Heart right ventricle (tissue), 16 donors: ENCODE measurements at places on chromosomes 3 and 15. TPM values are rescaled to one million over a fixed set of nuclear protein-coding genes. Genes with fewer than 3 reads are reported as not detected.

GRCh38 chr3:128419311-128419710 is 47.4 kb downstream of the DNAJB8 start:
- DNase-seq = no peak
- no peaks in the 10 kb centered on the region for H3K27me3 ChIP-seq
- H3K36me3 ChIP-seq = no peaks in the 10 kb centered on the region
- H3K4me1 ChIP-seq = no peaks in the 10 kb centered on the region

- DNase-seq = no peak
- H3K27ac ChIP-seq = no peak overlapping the region
- no peaks in the 10 kb centered on the region for H3K36me3 ChIP-seq
- no peak overlapping the region for H3K4me3 ChIP-seq
- peaks cover 22% of the 10 kb centered on the region for H3K4me1 ChIP-seq
These were observed 3.7 kb upstream of the CLDN1 start for GRCh38 chr3:190325923-190326322.

DNA sequence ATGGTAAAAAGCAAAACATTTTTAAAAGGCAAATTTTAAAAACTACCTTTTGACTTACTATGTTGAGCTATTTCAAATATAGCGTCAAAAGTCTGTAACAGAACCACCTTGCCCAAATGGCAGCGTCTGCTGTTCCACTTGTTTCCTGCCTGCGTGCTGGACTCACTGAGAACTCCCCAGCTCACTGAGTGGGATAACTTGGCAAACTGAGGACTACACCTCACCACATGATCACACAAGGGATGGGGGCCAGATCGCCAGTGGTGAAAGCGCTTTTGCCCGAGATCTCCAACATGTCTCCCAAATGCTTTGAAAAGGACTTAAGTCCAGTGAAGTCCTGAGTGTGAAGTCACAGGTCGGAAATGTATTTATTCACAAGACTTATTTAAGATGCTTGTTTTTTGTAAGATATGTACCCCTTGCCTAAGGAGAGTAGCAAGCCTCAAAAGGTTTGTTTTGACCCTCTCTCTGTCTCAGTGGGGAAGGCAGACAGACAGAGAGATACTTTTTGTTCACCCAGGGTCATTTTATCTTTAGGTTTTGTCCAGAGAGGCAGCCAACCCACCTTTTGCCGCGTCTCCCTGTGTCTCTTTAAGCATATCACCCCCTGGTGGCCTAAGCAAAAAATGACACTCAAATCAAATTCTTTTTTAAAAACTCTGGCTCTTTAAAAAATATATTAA is 192.6 kb downstream of the PDZRN3 start:
- H3K27ac ChIP-seq = no peak overlapping the region
- H3K27me3 ChIP-seq = no peaks in the 10 kb centered on the region
- DNase-seq = no peak
- no peak overlapping the region for H3K4me3 ChIP-seq

DNA sequence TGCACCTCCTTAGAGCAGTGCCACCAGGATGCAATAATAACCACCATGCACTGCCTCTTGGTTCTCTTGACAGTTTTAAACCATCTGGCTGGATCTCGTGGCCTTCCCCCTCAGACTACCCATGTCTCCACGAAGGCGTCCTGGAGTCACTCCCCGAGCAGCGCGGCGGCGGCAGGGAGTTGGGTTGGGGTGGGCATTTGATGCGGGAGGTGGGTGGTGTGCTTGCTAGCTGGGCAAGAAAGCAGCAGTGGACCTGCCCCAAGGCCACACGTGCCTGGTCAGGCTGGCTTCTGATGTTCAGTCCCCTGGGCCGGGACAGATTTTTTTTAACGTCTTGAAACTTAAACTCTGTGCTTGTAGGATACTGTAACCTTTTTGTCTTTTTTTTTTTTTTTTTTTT is 3.9 kb upstream of the TTLL3 start:
- no peak overlapping the region for H3K4me3 ChIP-seq
- DNase-seq = no peak
- no peak overlapping the region for H3K27ac ChIP-seq

Gene ARPP21
- not detected for total RNA-seq
